CD4-positive, alpha-beta T cell treated with Interleukin-1 beta for 1 hour (primary cell): ENCODE measurements at places on chromosomes 12 and 14.

DNA sequence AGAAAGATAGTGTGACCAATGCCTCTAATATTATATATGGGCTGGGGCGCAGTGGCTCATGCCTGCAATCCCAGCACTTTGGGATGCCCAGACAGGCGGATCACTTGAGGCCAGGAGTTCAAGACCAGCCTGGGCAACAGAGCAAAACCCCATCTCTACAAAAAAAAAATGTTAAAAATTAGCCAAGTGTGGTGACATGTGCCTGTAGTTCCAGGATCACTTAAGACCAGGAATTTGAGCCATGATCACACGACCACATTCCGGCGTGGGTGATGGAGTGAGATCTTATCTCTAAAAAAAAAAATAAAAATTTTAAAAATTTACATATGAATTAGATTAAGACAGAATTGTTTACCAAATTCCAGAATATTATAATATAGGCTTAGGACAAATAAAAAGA is 12.0 kb downstream of the TM7SF3 start:
- no peak for DNase-seq

GRCh38 chr14:99004112-99004511 is 267.9 kb downstream of the BCL11B start:
- no peak for DNase-seq

DNA sequence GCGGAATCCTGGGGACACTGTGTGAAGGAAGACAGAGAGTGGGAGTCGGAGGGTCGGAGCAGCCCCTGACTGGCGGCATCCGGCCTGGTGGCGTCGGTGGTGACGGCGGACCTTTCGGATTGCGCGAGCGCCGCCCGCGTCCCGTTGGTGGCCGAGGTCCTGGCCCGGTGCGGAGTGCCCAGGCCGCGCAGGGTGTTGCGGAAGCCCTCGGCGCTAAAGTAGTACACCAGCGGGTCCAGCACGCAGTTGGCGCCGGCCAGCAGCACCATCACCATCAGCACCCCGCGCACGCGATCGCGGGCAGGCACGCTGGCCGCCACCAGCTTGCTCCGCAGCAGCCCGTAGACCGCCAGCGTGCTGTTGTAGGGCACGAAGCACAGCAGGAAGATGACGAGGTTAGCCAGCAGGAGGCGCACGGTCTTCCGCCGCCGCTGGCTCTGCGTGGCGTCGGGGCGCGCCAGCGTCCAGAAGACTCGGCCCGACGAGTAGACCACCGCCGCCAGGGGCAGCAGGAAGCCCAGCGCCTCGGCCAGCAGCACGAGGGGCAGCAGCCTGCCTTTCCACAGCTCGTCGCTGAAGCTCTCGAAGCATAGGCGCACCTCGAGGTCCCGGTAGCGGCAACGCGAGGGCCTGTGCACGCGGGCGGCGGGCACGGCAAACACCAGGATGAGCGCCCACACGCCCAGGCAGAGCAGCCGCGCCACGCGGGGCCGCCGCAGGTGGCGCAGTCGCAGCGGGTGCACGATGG is 13.1 kb upstream of the CHD4 start:
- peak; percentile 62 for DNase-seq

DNA sequence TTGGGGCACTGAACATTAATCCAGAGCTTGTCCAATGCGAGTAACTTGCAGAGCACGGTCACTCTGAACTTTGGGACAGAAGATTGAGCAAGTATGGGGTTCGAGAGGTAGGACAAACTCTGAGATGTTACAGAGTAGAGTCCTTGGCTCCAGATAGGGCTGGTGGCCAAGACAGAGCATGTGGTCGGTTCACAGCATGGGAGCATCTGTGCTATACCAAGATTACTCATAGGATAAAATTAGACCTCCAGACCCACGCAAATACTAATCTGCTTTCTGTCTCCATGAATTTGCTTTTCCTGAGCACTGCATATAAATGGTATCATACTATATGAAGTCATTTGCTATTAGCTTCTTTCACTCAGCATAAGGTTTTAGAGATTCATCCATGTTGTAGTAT is 93.4 kb upstream of the TBX5 start:
- no peak for DNase-seq

DNA sequence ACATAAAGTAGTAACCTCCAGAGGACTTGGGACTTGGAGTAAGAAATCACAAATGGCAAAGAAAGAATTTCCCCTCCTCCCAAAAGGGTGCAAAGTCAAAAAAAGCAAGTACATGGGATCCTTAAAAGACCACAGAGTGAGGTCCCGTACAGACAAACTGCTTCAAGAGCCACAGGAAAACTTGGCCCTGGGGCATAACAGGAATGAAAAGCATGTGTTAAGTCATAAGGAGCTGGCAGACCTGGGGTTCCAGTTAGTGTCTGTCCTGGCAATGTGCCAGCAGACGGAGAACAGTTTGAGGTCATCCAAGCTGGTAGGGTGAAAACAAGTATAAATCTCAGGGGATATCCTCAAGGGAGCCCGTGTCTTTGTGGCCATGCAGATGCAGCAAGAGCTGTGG is 73.2 kb downstream of the HSD17B6 start:
- DNase-seq = no peak

DNA sequence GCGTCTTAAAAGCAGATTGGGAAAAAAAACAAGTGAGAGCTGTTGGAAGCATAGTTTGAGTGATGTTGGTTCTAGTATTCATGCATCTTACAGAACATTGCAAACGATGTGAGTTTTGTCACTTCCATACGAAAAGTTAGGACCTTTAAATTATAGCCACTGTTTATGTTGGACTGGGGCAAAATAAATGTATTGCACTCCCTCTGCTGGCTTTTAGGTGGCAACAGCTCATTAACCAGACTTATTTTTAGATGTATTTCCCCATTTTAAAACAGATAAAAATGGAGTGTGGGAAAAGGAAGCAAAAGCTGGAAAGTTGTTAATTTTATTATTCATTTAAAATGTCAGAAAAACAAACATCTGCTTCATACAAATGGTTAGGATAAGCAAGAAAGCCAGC is 111.9 kb downstream of the LGR5 start:
- DNase-seq = no peak

DNA sequence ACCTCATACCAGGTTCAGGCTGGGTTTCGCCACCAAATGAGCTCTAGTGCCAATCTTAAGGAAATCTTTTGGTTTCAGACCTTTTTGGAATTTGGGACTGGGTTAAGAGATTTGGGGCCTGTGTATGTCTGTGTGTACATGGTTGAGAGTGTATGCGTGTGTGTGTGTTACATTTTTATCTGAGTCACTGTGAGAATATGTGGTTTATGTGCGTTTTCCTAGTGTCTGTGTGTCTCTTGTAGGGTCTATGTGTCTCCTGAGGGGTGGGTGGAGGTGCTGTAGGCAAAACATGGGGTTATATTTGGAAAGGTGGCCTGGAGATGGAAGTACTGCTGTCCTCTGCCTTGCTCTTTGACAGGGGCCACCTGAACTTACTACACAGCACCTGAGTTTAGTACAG is 17.9 kb downstream of the C12orf43 start:
- no peak for DNase-seq

DNA sequence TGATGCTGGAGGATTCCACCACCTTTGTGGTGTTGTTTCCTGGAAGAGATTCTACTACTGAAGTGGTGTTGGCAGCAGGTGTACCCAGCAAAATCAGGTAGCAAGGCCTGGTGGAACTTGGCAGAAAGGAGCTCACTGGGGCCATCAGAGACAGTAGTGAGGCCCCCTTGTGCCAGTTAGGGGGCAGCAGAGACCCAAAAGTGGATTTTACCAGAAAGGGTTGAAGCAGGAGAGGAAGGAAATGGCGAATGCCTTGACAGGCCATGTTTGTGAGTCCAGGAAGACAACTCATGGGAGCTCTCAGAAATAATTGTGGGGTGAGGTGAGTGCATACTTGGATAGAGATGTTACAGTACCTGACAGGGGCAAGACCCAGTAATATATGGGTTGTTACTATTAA is 137.7 kb upstream of the FGD4 start:
- no peak for DNase-seq

GRCh38 chr12:40240779-40241178 is 16.0 kb downstream of the LRRK2 start:
- DNase-seq = no peak

DNA sequence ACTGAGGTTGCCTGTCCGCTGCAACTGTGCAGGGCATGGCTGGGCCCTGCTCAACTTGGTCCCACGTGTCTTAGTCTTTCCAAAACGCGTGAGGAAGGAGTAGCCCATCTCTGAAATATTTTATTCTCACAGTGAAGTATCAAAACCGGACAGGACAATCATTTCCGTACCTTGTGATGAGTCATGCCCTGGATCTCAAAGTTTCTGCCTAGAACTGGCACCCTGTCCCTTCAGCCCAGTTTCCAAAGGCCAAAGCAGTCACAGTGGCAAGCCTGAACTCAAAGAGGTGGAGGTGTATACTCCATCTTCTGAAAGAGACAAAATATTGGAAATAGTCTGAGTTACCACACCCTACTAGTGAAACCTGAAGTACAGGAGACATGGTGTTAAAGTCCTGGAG is 28.5 kb upstream of the SRGAP1 start:
- DNase-seq = no peak

GRCh38 chr14:70416338-70416724 is 559 bp downstream of the SYNJ2BP start:
- no peak for DNase-seq

DNA sequence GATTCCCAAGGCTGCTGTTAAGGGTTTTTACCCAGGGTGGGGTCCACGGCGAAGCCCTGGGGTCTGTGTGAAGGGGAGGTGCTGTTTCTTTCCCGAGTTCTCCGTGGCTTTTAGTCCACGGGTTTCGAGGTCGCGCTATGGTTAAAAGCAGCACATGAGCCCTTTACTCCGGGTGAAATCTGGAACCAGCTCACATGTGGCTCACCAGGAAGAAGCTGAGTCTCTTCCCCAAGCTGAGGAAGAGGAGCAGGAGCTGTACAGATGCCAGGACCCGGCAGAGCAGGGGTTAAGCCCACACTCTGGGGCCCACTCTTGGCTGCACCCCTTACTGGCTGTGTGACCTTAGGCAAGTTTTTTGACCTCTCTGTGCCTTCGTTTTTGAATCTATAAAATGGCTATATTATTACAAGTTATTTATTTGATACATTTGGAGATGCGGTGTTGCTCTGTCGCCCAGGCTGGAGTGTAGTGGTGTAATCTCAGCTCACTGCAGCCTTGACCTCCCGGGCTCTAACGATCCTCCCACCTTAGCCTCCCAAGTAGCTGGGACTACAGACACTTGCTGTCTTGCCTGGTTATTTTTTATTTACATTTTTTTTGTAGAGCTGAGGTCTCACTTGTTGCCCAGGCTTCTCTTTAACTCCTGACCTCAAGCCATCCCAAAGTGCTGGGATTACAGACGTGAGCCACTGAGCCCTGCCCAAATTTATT is 266.3 kb downstream of the AACS start:
- DNase-seq = no peak

GRCh38 chr14:81849714-81850113 is 316.1 kb upstream of the SEL1L start:
- no peak for DNase-seq

- no peak for DNase-seq
These were observed 19.7 kb upstream of the CLMN start for GRCh38 chr14:95339301-95339865.

DNA sequence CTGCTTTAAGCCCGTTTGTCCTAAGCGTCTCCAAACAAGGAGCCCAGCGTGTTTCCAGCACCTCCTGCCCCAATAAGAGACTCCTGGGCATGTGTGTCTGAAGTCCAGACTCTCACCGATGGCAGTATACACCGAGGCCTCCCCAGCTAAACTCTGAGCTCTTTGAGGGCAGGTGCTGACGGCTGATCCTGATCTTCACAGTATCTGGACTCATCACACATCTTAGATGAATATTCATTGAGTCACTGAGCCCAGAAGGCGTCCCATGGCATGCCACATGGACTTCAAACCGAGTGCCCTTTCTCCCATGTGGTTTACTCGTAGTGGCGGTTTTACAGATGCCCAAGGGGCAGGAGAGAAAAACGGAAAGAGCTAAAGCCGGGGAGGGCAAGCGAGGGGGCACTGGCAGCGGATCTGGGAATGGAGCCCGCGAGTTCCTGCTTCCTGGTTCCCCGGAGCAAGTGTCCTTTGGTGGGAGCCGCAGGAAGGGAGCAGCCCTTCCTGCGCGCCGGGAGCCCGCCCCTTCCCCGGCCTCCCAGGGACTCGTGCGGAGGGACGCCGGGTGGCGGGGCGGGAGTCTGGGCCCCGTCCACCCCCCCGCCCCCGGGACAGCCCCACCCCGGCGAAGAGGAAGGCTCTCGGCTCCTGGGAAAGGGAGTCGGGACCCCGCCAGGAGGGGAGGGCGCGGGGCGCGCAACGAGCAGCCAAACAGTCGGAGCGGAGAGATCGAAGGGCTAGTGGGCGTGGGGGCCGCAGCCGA is 585 bp upstream of the TEAD4 start:
- DNase-seq = no peak

- peak; percentile 42 for DNase-seq
These were observed 35.7 kb downstream of the MRPL42 start for GRCh38 chr12:93502802-93503623.

DNA sequence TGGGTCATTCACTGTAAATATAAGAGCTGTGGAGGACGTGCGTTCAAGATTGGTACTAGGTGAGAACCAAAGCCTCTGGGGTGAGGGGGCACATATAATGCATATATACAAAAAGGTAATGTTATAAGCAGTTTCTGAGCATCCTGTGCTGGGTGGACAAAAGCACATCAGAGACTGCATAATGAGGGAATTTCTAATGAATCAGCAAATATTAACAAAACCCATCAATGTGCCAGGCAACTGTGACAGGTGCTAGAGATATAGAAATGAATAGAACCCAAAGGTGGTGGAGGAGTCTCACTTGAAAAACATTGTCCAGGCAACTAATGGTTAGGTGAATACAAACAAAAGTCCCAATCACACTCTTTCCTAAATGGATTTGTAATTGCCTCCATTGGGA is 74.7 kb downstream of the GPR65 start:
- no peak for DNase-seq

DNA sequence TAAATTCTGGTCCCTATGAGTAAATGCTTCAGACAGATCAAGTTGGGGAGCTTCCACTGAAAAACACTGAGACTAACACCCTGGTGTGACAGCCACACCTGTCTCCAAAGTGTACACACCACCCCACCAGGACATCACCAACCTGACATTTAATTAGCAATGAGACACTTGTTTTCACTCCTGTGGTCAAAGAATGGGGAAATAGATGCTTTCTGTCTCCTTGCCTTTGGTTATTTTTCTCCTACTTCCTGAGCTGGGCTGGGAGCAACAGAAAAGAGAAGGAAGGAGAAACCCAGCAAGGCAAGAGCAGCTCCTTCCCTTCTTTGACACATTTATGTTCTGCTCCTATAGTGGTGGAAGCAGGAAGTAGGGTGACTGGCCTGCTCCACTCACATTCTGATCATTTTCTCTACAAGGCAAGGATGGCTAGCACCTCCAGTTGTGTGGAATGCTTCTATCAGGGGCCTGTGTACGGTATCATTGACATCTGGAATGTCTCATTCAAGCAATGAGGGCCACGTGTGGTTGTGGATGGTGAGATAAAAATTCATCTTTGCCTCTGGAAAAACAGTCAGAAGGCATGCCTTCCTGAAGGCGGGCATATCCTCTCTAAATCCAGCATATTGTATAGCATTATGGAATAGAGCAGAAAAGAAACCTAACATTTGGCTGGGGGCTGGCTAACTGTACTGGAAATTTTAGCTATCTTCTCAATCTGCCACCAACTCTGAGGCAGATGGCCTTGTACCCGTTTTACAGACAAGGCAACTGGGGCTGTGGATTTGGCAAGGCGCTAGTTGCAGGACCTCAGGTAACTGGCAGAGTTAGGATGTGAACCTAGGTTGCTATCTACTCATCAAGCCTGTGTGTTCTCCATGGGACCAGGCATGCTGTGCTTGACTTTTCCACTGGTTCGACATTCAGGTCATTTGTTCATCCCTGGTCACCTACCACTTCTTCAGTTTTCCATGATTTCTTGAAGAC is 24.8 kb upstream of the LGALS3 start:
- DNase-seq = peak; percentile 12
